ENCODE measurements at places on chromosomes 1 and 21.
A peak's percentile ranks its signal among the peaks of the same experiment; 100 is the strongest.

GRCh38 chr1:200178340-200178739 lies 150.8 kb downstream of the NR5A2 start:
- DNase-seq: no peak

DNA sequence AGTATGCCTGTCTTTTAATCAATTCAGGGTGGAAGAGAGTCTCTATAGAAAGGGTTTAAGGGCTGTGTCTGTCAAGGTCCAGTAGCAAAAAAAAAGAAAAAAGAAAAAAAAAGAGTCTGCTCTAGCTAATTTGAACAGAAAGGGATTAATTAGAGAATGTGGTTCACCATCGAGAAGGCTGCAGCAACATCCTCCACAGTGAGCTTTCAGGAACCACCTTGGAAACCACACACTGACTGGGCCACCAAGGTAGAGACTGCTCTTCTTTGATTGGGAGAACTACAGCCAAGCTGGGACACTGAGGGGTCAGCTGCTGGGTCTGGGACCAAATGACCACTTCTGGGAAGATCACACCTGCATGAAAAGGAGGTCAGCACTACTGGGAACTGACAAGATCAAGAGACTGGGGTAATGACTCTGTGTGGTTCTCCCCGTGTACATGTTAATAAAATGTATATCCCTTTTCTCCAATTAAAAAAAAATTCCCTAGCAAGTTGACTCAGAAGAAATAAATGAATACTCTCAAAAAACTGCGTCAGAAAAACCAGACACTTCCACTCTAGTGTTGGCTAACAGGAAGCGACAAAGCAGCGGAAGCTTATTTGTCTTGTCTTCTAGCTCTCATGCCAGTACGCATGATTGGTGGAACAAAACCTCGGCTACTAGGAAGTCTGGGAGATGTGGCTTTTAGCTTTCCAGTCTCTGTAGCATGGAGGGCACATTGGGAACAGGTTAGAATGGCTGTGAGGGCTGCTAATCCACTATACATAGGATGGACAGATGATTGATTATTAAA lies 60.0 kb upstream of the IVNS1ABP start:
- DNase-seq: no peak

DNA sequence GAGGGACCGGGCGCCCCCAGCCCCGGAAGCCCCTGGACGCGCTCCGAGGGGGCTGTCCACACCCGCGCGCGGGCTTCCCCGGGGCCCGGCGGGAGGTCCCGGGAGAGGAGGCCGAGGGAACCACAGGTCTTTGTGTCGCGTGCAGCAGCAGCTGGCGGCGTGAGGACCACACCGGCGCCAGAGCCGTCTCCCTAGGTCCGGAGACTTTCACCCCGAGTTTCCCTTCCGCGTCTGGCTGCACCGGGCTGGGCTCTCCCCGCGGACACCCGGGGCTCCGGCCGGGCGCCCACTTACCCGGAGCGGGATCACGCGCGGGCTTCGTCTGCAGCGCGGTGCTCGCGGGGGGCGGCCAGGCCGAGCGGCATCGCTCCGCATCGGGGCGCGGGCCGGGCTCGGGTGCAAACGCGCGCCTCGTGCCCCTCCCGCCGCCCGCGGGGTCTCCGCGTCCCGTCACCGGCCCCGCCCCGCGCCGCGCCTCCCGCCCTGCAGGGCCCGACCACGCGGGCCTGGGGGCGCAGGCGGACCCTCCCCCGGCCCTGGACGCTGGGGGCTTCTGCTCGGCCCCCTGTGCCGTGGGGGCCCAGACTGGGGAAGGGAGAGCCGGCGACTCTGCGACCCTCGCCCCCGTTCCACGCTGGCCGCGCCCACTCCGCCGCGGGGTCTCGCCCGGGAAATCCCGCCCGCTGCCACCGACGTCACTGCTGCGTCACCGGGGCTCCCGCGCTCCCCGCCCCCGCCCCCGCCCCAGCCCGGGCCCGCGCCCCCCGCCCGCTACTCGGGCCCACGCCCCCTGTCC lies at the start of gene GNG4:
Gene GNG4 (minus strand): TSS at position 417 of the 796 bp plus-strand sequence. CDS start 65,946 bp downstream, outside the sequence.
- DNase-seq: no peak

DNA sequence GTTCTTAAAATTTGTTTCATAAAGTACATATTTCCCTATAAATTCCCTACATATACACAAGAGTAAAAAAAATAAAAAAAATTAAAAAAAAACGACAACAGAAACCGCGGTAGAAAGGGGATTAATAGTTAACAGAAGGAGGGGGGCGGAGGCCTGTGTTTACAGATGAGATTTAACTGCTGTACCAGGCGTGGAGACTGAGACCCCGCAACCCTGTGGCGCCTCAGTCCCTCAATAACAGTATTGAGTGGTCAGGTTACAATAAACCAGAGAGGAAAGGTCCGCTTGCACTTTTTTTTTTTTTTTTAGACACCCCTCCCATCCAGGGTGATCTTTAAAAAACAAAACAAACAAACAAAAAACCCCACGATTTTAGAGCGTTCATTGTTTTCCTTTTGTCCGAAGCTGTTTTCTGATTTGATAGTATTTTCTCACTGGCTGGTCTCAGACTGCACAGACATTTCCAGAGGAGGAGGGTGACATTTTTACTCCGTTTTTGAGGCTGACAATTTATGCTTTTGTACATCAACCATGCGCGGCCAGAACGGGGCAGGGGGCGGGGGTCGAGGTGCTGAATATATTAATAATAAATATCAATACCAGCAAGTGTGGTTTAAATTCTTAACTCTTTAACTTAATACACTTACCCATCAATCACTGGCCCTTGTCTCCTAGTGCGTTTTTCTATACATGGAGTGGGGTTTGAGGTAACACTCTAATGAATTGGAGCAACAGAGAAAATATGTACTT lies 1223.9 kb downstream of the BRINP3 start:
- no peak for DNase-seq

DNA sequence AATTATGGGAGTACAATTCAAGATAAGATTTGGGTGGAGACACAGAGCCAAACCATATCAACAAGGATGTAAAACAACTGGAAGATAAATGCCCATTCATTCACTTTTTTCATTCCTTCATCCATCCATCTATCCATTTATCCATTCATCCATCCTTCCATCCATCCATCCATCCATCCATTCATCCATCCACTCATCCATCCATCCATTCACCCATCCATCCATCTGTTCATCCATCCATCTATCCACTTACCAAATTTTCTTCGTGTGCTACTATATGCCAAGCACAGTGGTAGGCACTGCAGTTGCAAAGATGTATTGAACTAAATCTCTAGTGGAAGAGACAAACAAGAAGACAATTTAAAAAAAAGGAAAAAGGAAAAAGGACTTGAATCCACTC lies 14.3 kb upstream of the SIPA1L2 start:
- no peak for DNase-seq

GRCh38 chr1:77828098-77828497 lies 48.6 kb downstream of the MIGA1 start:
- no peak for DNase-seq

DNA sequence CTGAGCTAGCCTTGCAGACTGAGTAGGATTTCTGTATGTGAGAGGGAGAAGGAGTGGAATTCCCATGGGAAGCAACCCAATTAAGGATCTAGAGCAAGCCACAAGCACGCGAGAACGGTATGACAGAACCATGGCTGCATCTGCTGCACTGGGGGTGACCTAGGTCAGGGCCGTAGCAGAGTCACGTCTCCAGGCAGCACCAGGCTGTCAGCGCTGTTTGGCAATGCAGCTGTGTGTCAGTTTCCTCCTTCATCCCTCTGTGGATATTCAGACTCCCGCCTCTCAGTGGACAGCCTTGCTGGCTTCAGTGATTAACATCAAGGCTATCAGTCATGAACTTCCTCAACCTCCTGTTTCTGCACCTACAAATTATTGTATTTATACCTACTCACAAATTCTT lies 118.1 kb upstream of the PPP2R5A start:
- no peak for DNase-seq

GRCh38 chr1:111789666-111790316 lies 34.1 kb downstream of the DDX20 start:
- no peak for DNase-seq

DNA sequence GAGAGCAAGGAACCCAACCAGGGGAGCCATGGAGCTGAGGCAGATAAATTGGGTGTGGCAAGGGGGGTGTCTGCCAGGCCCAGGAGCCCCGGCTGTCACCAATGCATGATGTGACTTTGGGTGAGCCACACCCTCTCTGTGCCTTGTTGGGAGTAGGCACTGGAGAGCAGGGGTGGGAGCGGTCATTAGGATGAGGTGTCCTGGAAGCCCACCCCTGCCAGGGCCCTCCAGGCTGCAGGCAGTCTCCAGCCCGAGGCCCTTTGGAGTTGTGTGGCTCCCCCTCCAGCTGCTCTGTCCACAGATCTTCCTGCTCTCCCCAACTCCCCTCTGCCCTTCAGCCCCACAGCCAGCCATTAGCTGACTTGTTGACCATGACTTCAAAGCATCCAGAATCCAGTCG lies 11.4 kb downstream of the MX2 start:
- DNase-seq: no peak

DNA sequence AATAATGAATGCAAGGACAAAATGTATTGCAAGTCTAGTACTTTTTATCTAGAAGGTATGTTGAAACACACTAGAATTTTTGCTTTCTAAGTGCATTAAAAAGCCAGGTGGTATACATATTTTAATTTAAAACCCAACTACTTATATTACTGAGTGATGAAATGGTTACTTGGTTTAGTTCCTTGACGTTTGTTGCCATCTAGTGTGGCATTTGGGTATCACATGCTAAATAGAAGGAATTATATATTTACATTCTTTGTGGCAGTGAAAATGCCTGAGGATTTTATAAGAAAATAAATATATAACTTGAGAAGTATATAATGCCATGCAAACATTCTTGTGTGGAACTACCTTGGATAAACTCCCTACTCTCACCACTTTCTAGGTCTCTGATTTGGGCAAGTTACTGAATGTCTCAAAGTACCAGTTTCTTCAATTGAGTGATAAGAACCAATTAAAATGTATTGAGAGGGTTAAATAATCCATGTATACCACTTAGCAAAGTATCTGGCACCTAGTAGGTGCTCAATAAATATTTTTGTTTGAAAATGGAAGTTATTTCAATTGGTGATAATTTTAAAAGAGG lies 69.6 kb downstream of the SDCCAG8 start:
- peak; percentile 44 for DNase-seq

DNA sequence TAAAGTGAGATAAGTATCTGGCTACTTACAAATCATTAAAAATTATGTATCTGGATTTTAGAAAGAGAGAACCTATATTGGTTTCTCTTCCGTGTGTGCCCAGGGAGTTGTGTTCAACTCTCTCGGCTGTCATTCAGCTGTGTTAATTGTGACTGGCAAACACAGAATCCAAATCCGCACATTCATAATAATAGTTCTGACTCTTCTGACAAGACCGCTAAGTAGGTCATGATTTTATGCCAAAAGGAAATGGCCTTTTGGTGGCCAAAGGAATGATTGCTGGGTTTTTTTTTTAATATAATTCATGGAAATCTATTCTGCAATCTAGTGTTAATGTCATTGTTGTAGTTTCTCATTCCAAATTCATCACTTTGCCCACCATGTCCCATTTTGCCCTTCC lies 110.7 kb downstream of the AK5 start:
- no peak for DNase-seq

DNA sequence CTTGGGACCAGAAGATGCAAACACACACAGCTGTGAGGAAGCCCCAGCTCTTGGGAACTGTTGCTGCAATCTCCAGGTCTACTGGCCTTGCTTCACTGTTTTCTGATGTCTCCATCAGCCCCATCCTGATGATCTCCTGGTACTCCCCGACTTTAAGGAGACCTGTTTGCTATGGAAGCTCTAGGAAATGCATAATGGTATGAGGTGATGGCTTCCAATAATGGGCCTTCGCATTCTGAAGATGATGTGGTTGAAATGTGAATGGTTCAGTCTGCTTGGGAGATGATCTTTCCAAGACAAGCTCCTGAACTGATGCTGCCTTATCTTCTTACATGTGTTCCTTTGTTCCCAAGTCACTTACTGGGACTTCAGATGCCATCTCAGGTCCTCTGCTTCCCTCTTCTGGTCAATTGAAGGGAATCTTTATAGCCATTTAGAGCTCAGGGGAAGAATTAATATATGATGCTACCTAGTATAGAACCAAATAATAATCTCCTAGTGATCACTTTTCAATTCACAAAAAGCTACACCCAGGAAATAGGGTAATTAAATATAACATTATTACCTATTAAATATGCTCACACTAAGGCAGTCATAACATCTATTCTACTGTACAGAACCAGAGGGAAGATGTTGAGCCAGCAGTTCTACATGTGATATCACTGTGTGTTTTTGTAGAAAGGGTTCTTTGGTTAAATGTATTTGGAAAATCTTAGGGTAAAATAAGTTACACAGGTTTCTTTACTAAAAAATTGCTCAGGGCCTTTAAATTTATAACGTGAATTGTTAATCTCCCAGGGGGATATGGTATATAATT lies 73.9 kb upstream of the VTCN1 start:
- DNase-seq: no peak

- DNase-seq: no peak
These were observed 22.3 kb downstream of the DHRS3 start for GRCh38 chr1:12595757-12596006.

- no peak for DNase-seq
These were observed 10.1 kb downstream of the HMGCS2 start for GRCh38 chr1:119758584-119758983.

GRCh38 chr1:18299441-18300338 lies 181.0 kb upstream of the KLHDC7A start:
- DNase-seq: no peak

DNA sequence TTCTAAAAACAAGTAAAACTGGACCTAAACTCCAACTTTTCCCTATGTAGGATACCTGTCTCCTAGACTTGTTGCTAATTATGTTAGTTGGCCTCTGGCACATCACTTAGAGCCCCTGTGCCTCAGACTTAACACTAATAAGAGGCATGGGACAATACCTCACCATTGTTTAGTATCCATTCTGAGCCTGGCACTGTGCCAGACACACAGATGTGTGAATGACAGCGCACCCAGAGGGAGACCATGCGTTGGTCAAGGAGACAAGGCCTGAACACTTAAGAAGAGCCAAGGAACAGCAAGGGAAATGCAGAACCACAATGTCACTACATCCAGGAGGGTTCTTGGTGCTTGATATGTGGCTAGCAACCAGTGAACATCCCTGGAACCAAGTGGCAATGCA lies 189.1 kb downstream of the FGGY start:
- DNase-seq: no peak

DNA sequence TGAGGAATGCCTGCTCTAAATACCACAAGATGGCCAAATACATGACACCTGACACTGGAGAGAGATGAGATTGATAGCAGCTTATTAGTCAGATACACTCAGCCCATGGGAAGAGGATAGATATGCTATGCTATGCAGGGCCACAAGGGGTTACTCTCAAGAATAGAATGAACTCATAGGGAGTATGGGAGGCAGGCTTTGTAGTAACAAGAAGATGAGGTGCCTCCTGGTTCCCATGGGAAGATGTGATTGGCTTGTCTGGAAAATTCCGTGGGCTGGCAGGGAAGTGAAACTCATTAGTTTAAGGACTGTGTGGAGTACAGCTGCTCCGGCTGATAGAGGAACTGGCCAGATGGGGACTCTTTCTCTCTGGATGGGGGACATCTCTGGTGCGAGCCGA lies 16.5 kb downstream of the CCDC30 start:
- DNase-seq: no peak

Data from CD4-positive, alpha-beta T cell treated with Interleukin-6 at 100 ng/mL for 8 hours (primary cell).